Activated CD4-positive, alpha-beta T cell treated with anti-CD3 and anti-CD28 coated beads, Interleukin-2, amount 50 U/mL, for 4 hours (primary cell): ENCODE measurements at places on chromosomes 13 and 19.
A peak's percentile ranks its signal among the peaks of the same experiment; 100 is the strongest.

DNA sequence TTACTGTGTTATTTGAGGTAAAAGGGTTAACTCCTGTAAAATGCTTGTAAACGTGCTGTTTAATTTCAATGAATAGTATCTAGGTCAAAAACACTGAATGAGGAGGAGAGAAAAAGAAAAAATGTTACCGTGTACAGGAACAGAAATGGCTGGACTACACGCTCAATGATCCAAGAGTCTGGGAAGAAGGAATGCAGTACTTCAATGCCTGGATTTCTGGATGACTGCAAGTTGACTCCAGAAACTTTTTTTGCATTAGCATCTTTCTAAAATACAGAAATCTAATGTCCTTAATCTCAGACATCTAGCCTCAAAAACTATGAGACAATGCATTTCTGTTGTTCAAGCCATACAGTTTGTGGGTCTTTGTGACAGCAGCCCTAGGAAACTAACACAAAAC is 17.4 kb upstream of the IPO5 start:
- DNase-seq, result no peak

- no peak for DNase-seq
Observed at GRCh38 chr13:100659578-100659977, 15.0 kb downstream of the TMTC4 start.

GRCh38 chr13:43375797-43376465 is 352.5 kb downstream of the DNAJC15 start:
- no peak for DNase-seq

GRCh38 chr13:42258747-42259146 is 13.2 kb upstream of the AKAP11 start:
- DNase-seq, result no peak

- no peak for DNase-seq
Observed at GRCh38 chr19:16075430-16076153, 703 bp upstream of the TPM4 start.

- DNase-seq, result no peak
Observed at GRCh38 chr19:34838753-34839431, 65.9 kb upstream of the ZNF599 start.

- peak; percentile 37 for DNase-seq
Observed at GRCh38 chr19:2049741-2050348, 1.2 kb downstream of the MKNK2 start.

GRCh38 chr13:28449826-28450773 is 44.8 kb downstream of the FLT1 start:
- no peak for DNase-seq

DNA sequence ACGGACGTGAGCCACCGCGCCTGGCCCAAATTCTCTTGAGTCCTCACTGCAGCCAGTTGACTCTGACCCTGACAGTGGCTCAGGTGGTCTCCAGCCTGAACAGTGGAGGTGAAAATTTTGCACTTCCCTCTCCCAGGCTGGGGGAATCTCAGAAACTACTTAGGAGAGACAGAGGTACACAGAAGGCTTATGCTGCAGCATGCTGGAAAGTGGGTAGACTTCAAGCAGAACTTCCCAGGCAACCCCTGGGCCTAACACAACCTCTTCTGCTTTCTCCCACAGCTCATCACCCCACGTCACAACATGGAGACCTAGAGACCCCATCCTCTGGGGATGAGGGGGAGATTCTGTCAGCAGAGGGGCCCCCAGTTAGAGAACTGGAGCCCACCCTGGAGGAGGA is 14.4 kb downstream of the NCAN start:
- no peak for DNase-seq

GRCh38 chr19:28500982-28501630 is 711.8 kb downstream of the UQCRFS1 start:
- DNase-seq, result no peak

DNA sequence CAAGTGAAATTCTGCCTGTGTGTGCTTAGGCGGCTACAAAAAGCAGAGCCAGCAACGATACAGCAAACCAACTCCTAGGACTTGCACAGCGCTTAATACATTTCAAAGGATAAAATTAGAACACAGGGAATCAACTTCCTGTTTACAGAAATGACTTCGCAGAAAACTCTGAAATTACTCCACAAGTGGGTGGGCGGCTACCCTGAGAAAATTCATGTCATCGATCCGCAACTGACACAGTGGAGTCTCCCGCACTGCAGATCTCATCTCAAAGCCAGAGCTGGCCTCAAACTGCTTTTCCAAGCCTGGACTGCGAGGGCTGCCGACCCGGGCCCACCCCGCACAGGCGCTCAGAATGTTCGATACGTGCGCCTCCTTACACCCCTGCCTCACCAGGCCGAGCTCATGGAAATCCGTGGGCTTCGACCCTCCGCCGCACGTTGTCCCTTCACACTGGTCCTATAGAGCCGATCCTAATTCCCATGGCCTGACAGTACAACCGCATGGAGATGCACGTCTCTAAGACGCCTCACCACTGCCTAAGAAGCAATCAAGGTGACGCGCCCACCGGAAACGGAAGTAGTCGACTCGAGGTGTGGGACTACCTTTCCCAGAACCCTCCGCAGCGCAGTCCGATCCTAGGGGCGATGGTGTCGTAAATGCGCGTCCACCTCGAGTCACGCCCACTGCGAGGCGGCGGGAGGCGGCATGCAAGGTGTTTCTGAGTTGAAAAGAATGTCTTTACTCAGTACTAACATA is at the start of gene ZNF229:
Gene ZNF229, minus strand, starts transcription at position 557 of the 759 bp plus-strand sequence. CDS start 5,625 bp downstream, outside the sequence.
- DNase-seq, result peak; percentile 47

- no peak for DNase-seq
Observed at GRCh38 chr13:43579321-43579720, 207.5 kb downstream of the ENOX1 start.

DNA sequence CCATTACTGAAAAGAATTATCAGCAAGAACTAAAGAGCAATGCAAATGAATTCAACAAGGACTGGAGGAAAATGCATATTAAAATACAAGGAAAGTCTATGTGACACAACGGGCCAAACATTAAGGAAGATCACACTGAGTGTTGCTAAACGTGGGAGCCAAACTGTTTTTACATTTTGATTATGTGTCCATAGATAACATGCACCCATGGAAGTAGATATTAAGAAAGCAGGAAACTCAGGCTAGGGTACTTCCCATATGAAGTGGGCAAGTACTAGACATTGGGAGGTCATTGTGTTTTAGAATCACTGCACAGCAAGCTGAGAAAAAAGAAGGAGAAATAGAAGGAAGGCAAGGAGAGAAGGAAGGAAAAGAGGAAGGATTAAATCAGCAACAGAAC is 161.8 kb downstream of the KCTD12 start:
- DNase-seq, result no peak

GRCh38 chr13:26494571-26495195 is 62.8 kb upstream of the WASF3 start:
- DNase-seq, result no peak

DNA sequence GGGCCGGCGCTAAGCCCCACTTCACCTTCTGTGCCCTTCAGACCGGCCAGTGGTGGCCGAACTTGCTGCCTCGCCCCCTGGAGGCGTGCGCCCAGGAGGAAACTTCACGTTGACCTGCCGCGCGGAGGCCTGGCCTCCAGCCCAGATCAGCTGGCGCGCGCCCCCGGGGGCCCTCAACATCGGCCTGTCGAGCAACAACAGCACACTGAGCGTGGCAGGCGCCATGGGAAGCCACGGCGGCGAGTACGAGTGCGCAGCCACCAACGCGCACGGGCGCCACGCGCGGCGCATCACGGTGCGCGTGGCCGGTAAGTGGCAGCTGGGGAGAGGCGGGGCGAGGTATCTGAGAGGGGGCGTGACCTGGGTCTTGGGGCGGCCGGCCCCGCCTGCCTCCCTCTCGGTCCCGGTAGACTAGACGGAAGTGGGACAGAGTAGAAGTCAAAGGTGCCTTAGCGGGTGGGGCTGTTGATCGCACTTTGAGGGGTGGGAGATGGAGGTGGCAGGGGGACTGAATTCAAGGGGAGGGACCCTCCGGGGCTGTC is 5.6 kb downstream of the ICAM5 start:
- DNase-seq, result peak; percentile 67

- DNase-seq, result no peak
Observed at GRCh38 chr19:49415810-49416200, 7.4 kb downstream of the PTH2 start.

- no peak for DNase-seq
Observed at GRCh38 chr19:19745496-19746285, 12.8 kb upstream of the ZNF14 start.

- DNase-seq, result no peak
Observed at GRCh38 chr19:35274323-35274722, 5.6 kb downstream of the USF2 start.

DNA sequence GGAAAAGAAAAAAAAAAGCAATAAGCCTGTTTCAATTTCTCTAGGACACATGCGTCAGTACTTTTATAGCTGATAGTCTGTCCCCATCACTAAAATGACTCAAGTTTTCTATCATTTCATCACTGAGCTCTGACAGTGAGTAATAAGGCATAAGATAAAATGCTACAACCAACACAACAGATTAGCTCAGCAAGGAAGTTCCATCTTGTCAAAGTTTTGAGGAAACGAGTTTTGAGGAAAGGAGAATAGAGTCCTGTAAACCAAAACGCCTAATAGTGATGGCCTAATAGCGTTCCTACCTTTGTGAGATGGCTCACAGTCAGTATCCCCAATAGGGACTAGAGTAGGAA is 145.1 kb downstream of the LACC1 start:
- DNase-seq, result no peak

- no peak for DNase-seq
Observed at GRCh38 chr13:43784496-43784895, 2.3 kb downstream of the ENOX1 start.

GRCh38 chr13:93218583-93218982 is 8.0 kb upstream of the GPC6 start:
- no peak for DNase-seq

GRCh38 chr19:39406656-39407409 is at the start of gene ZFP36:
Gene ZFP36, plus strand, starts transcription at chr19:39406847. Its CDS starts 58 bp downstream, at chr19:39406905.
- peak; percentile 88 for DNase-seq
